ENCODE measurements at places on chromosomes 7 and 10.
A peak's percentile ranks its signal among the peaks of the same experiment; 100 is the strongest.

GRCh38 chr10:69242040-69242851 lies 22.1 kb downstream of the HKDC1 start:
- no peak for DNase-seq

DNA sequence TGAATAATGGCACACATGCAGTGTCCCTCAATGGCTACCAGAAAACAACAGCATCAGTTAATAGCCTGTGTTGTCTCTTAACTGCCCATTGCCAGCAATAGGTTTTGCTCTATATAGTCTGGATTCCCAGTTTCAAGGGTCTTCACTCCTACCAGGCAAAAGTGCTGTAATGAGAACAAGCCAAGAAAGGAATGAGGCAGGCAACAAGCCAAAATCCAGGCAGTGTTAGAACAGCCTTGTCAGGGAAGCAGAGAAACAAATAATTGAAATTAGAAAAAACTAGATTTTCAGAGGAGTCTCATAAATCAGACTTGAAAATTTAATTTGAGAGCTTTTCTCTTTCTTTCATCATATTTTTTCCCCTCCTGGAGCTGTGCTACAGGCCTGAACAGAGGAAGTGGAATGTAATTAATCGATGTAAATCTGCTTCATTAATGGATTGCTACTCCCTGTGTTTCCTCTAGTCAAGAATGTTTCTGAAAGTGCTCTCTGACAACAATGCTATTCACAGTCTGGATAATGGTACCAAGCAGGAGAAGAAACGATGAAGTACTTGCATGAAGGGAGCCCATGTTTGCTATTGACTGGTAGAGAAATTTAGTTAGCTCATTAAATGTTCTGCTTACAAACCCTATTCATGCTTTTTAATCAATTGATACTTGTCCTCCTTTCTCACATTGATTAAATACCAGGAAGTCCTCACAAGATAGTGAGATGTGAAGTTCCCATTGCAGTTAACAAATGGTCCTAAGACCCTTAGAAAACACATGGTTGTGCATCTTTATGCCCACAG lies 202.0 kb upstream of the LRRTM3 start:
- no peak for DNase-seq

- DNase-seq, result no peak
Observed at GRCh38 chr7:98267303-98267702, 14.2 kb upstream of the BRI3 start.

- DNase-seq, result no peak
Observed at GRCh38 chr7:150695654-150696053, 10.1 kb downstream of the GIMAP2 start.

GRCh38 chr10:77068969-77069368 lies 568.6 kb downstream of the KCNMA1 start:
- DNase-seq, result no peak

DNA sequence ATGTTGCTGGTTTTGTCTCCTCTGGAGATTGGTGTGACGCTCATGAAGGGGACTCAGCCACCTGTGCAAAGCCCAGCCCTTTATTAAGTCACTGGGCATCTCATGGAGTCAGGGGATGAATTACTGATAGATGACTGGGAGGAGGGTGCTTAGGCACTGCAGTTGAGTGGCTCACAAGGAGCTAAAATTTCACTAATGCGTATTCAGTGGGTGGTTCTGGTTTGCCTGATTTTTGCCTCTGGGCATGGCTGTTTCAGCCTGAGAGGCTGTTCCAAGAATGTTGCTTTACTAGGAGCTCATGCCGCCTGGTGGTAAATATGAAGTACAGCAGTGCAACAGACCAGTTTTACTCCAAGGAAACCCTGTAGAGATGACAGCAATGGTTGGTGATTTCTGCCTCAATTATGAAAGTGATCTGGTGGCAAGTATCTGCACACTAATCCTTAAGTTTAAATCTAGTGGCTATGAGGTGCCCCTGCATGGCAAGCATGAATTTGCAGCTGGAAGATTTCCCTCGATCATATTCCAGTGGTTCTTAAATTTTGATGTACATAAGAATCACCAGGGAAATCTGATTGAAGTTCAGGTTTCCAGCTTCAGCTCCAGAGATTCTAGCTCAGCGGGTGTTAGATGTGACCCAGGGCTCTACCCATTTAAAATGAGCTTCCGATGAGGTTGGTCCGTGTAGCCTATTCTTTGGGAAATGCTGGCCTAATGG lies 19.9 kb downstream of the ACTA2 start:
- peak; percentile 59 for DNase-seq

DNA sequence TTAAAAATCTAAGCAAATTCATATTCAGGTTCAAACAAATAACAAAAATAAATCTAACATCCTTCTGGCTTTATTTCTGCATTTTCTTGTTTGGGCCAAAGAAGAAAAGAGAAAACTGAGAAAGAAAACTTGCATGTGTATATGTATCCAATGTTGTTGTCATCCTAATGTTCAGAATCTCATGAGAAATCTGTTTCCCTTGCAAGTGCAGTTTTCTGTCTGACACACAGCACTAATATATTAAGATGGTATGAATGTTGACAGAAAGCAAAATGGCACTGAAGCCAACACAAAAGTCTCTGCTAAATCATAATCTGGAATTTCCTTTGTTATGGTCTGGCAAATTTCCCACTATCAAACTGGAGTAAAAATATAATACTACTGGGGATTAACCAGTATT lies 235.9 kb downstream of the HGF start:
- no peak for DNase-seq

DNA sequence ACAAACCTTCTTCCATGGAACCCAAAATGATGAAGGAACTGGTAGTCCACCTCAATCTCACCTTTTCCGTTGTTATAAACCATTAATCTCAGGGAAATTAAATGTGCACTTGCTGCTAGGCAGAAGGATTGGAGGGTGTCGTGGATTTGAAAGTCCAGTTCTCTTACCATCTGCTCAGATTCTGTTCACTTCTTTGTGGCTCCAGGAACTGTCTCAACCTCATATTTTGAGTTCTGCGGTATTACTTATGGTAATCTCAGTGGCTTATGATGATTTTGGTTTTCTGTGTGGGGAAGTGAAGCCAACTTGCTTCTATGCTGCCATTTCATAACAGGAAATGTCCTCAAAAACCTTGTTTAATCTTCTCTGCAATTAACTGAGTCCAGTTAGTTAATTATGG lies 136.4 kb downstream of the CDC14C start:
- DNase-seq, result no peak

DNA sequence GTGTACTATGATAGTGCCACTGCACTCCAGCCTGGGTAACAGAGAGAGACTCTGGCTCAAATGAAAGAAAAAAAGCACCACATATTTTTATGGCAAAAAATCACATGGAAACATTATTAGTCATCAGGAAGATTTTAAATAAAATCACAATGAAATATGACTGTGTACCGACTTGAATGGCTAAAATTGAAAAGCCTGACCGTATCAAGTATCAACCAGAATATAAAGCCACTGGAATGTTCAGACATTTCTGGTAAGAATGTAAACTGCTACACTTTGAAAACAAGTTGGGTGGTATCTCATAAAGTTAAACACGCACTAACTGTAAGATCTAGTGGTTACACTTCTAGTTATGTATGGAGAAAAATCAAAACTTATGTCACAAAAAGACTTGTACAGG lies 306.7 kb upstream of the MBL2 start:
- no peak for DNase-seq

DNA sequence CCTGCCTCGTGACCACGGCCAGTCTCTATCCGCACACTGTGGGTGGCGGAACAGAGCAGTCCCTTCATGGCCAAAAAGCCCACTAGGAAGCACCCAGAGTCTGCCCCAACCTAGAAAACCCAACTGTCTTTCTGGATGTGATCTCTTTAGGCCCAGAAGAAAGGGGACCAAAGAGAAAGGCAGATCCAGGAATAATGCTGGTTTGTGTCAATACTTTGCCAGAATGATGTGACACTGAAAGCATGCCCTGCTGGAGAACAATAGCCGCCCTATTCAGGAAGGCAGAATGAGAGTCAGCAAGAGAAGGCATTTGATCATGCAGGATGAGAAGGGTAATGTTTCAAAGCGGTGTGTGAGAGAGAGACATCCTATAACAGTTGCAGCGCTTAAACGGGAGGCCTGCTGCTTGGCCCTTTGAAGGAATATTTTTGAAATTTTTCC lies 274.7 kb downstream of the USP6NL start:
- no peak for DNase-seq

GRCh38 chr10:32964270-32964669 lies 6.2 kb upstream of the ITGB1 start:
- no peak for DNase-seq

DNA sequence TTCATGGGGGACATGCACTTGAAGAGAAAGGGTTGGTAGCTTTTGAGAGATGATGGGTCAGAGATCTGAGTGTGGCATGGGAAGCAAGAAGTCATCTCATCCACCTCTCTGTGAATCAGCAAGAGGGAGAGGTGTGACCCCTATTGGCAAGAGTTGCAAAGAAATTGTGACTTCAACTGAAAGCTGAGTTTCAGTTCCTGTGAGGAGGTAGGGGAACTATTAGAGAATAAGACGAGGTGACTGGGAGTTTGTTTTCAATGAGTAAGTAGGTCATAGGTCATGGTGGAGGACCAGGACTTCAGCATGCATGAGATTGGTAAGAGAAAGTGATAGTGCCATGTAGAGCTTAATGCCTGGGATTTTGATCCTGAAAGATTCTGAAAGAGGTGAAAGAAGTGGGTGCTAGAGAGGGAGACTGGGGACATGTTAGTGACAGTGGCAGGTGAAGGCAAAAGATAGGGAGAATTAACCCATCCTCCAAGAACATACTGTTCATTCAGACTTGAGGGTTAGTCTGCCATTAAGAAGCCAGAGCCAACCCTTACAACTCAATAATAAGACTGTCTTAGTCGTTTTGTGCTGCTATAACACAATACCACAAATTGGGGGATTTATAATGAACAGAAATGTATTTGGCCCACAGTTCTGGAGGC lies 75.5 kb upstream of the CAPZA2 start:
- no peak for DNase-seq

Measured in AG08396 (cell line).